ENCODE measurements at places on chromosomes 4 and X. TPM values are rescaled to one million over a fixed set of nuclear protein-coding genes. Genes with fewer than 3 reads are reported as not detected.

DNA sequence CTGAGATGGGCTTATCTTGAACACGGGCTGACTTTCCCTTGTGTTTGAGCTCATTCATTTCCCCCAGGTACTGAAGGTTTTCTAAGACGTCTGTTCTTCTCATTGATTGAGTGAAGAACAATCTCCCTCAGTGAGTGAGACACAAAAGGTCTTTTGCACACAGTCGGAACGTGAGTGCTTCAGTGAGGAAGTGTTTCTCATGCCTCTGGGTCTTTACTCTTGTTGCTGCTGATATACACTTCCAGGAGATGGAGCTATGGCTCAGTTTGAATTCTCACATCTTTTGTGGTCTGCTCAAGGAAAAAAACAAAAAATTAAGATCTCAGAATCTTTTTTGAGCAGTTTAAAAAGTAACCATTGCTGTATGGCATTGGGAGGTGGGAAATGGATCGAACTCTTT is 981.9 kb upstream of the TENM3 start:
- DNase-seq, result no peak

DNA sequence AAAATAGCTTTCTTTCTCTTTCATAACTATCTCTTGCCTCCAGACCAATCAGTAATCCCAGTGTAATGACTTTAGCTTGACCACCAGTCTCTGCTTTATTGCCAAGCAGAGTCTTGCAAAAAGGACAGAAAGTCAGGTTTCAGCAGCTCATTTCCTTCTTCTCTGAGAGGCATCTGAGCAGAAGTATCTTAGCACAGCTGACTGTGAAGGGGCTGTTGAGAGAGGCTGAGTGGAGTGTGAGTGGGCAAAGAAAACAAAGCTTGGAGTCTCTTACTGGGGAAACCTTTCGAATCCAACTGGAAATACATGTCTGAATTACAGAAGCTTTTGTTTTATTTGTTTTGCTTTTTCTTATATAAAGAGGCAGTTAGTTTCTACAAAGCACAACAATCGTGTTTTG is 170.3 kb upstream of the IGFBP7 start:
- no peak for DNase-seq

DNA sequence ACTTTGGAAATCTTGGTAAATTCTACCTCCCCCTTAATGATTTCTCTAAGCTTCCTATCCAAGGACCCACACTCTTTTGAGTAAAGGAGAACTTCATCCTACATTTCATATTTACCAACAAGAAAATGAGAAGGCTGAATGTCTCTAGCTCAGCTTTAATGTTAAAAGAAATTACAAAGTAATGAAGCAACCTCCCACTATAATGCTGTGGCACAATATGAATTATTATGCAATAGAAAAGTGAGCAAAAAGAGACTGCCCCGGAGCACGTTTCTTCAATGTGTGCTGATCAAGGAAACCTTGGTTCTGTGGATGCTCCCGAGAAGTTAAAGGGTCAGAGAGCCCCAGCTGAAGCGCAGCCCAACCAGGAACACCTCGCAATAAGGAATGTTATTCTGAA is 9.1 kb upstream of the TBC1D1 start:
- no peak for DNase-seq

GRCh38 chr4:42560467-42560861 is 96.4 kb downstream of the ATP8A1 start:
- DNase-seq, result no peak

GRCh38 chr4:167168611-167169010 is 65.7 kb downstream of the SPOCK3 start:
- DNase-seq, result no peak

DNA sequence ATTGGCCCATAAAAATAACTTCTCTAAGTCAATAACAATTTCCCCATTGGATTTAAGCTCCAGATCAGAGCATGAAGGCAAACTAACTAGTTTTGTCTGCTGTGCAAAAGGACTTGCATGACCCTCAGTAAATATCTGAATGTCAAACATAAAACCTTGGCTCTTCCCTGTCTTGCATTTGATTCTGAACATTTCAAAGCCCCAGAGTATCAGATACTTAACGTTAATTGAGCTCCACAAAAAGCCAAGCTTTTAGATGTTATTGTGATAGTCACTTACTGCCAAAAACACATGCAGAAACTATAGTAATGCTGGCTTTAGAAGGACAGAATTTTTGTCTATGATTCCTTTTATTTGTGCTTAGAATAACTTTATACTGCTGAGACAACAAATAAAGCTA is 664.2 kb downstream of the ADGRL3 start:
- DNase-seq, result no peak

- DNase-seq, result no peak
Observed at GRCh38 chr4:100926039-100926717, 408.4 kb upstream of the EMCN start.

DNA sequence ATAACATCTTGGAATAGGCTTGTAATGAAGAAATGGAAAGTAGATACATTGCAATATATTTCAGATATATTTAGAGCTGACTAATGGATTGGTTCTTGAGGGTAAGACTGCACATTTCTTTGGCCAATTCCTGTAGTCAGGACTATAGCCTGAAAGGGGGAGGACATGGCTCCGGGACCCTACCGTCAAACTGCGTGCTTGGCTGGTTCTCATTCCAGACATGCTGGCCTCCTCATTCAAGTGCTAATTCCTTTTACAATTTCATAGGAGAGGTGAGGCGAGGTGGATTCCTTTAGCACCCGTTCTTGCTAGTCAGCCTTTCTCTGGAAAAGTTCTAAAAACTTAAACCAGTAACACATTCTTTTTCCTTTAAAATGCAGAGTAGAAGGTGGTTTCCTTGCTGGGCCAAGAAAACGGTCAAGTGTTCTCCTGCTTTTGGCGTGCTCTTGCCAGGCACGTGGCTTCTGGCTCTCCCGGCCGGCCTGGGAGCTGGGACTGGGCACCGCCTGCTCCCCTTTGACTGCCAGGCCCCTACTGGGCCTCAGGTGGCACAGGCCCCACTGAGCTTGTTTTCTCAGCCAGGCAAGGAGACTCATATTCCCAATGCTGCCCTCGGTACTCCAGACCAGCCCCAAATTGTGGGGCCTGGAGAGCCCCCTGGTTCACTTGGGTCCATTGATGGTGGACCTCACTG is 167.2 kb downstream of the STK32B start:
- no peak for DNase-seq

DNA sequence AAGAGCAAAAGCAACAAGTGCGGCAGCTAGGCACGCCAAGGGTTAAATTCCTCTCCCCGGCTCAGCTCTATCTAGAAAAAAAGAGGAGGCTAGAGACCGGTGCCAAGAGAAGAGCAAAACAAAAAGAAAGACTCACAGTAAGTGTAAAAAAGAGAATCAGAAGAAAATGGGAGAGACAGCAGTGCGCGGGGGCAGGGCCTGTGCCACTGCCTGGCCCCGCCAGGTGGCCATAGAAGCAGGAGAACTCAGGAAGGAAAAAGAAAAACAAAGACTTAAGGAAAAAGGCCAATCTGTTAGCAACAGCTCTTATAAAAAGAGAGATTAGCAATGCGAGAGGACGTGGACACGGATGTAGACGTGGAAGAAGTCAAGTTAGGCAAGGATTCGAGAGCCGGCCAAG is 3.2 kb downstream of the ACOX3 start:
- no peak for DNase-seq

DNA sequence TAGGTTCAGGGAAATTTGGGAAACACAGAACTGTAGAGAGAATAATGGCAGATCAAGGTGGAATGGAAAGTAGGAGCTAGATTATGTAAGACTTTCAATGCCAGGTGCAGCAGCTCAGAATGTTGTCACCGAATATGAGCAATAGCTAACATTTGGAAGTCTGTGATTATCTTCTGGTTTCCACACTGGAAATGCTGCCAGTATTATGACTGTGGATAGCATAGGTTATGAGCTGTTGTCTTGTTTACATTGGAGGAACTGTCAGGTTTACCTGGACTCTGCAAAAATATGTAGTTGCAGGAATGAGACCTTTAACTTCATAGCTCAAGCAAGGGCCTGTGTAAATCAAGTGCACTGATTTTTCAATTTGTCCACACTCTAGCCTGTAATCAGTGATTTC is 26.0 kb upstream of the TAF9B start:
- no peak for DNase-seq

DNA sequence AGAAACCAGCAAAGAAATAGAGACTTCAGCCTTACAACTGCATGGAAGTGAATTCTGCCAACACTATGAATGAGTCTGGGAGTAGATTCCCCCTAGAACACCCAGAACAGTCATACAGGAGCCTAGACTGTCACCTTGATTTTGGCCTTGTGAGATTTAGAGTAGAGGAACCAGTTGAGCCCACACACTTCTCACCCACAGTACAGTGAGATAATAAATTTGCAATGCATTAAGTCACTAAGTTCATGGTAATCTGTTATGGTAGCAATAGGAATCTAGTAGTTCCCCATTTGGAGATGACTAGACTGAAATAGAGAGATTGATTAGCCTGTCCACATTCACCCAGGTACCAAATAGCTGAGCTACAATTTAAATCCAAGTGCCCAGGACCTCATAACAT is 59.0 kb downstream of the FAM13A start:
- DNase-seq, result no peak

- DNase-seq, result peak; percentile 98
Observed at GRCh38 chr4:19776021-19776459, 475.7 kb upstream of the SLIT2 start.

DNA sequence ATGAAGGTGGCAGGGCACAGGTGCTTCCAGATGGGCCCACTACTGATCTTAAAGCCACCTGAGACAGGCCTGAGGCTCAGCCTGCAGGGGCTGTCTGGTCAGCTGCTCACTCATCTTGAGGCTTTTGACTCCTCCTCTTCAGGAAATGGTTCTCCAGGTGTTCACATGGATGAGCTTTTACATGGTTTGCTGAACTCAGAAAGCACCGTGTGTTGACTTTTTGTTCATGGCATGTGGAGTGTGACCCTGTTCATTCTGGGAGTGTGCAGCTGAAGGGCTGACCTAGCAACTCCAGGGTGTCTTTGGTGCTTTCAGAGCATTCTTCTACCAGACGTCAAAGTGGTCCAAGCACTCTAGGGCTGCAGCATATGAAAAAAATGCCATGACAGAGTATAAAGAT is 111.1 kb downstream of the CCNG2 start:
- DNase-seq, result no peak

GRCh38 chr4:142579443-142579842 is 266.7 kb downstream of the INPP4B start:
- no peak for DNase-seq

DNA sequence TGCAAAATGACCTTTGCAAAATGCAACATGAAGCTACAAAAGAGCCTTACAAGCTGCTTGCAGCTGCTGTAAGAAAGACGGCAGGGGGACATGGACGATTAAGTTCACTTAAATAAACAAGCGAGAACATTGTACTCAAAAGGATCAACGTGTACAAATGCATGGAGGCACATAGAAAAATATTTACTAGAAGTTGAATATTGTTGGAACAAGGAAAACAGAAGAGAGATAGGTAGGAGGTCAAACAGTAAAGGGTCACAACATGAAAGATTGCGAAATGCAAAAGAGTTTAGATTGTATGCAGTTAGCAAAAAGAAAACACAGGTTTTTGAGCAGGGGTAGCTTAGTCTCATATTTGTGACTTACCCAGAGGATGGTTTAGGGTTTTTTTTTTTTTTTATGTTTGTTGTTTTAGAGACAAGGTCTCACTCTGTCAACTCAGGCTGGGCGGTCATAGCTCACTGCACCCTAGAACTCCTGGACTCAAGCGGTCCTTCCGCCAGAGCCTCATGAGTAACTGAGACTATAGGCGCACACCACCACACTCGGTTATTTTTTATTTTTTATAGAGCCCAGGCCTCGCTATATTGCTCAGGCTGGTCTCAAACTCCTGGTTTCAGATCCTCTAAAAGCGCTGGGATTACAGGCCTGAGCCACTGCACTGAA is 1.4 kb upstream of the PHF8 start:
- peak; percentile 85 for DNase-seq

- DNase-seq, result no peak
Observed at GRCh38 chr4:82713856-82714255, 84.7 kb downstream of the SCD5 start.

DNA sequence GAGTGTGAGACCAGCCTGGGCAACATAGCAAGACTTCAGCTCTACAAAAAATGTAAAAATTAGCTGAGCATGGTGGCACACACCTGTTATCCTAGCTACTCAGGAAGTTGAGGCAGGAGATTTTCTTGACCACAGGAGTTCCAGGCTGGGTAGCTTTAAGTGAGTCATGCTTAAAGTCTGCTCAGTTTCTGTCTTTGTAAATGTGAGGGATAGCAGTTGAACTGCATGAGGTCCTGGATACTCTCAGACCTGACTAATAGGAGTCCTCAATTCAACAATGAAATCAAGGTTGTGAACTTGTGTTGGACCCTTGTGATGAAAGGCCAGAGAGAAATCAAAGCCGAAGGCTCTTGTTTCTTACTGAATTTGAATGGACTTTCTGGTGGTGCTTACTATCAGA is 45.2 kb downstream of the STARD8 start:
- DNase-seq, result no peak

- DNase-seq, result no peak
Observed at GRCh38 chrX:155673338-155673737, 60.6 kb upstream of the TMLHE start.

GRCh38 chr4:168613869-168614268 is 117.0 kb downstream of the PALLD start:
- no peak for DNase-seq

GRCh38 chr4:145951931-145952330 is 13.3 kb upstream of the ZNF827 start:
- no peak for DNase-seq

GRCh38 chrX:82757614-82758013 is 750.5 kb upstream of the POU3F4 start:
- DNase-seq, result no peak

- DNase-seq, result no peak
Observed at GRCh38 chrX:5957506-5957905, 271.2 kb downstream of the NLGN4X start.

DNA sequence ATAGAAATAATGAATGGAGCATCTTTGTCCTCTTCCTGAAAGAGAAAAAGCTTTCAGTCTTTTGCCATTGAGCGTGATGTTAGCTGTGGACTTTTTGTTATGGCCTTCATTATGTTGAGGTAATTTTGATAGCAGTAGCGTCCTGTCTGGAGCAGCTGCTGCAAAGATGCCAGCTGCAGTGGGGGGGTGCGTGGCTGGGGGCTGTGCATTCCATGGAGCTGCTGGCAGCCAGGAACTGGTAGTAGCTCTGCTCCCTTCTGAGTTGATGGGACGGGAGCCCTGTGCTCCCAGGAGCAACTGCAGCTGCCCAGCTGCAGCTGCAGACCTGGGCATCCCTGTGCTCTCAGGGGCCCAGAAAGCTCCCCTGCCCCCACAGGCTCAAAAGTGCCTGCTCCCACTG is 50.4 kb downstream of the CCDC160 start:
- DNase-seq, result no peak

DNA sequence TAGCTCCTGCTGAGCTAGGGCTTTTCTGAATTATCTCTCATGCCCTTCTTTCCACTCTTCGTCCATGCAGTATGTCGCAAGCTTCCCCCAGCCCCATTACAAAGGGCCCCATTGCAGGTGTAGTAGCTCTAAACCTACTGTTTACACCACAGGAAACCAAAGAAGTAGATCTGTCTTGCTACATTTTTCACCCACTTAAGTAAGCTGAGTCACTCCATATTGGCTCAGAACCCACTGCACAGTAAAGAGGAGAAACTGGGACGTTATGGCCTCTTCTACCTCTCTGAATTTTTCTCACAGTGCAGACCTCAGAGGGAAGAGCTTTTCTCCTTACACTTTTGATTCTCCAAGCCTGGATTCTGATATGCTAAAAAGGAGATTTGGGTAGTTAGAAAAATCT is 200.2 kb downstream of the SMARCA1 start:
- no peak for DNase-seq

Gene MND1
- total RNA-seq, result 11.2 TPM

Gene CXCL1
- total RNA-seq, result not detected

Gene RBM46
- total RNA-seq, result not detected

Gene ZNF827
- total RNA-seq, result 4.6 TPM

Gene AFAP1
- 15.0 TPM for total RNA-seq

Gene GABRB1
- total RNA-seq, result 1.3 TPM

Gene ITGB1BP2
- total RNA-seq, result 1.5 TPM

Gene ALG13
- total RNA-seq, result 29.8 TPM

Gene FAM53A
- total RNA-seq, result 5.2 TPM
